Stimulated activated CD4-positive, alpha-beta T cell treated with anti-CD3 and anti-CD28 coated beads, Interleukin-15, amount 100 ng/mL, for 24 hours (primary cell): ENCODE measurements at places on chromosomes 7 and 10.

DNA sequence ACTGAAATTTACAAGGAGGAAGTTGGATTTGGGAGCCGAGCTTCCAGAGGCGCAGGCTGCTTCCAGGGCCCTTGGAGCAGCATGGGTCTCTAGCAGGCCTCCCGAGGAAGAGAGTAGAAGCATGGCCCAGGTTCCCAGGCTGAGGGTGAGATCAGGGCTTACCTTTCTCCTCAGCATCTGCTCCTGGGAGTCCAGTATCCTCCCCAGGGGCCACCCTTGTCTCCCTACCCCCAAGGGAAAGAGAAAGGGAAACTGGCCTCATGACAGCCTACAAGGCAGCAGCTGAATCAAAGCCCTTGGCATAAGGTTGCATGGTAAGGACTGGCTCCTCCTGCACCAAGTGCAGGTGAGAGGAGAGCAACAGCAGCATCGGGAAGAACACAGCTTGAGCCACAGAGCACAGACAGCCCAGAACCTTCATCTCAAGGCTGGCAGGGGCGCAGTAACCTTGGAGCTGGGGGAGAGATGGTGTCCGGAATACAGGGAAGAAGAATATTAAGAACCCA, 114.5 kb downstream of the MARCHF5 start:
- DNase-seq: no peak

DNA sequence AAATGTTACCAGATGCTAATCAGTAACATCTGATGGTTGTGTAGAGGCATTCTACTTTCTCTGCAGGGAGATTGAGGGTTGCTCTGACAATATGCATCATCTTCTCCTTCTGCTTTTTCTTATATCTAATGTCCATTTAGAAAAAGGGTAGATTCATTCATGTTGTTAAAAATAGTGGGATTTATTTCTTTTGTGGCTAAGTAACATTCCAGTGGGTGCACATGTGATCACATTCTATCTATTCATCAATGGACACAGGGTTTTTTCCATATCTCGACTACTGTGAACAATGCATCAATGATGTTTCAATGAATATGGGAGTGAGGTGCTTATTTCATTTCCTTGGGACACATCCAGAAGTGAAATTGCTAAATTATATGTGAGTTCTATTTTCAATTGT, 103.9 kb downstream of the CRPPA start:
- no peak for DNase-seq

DNA sequence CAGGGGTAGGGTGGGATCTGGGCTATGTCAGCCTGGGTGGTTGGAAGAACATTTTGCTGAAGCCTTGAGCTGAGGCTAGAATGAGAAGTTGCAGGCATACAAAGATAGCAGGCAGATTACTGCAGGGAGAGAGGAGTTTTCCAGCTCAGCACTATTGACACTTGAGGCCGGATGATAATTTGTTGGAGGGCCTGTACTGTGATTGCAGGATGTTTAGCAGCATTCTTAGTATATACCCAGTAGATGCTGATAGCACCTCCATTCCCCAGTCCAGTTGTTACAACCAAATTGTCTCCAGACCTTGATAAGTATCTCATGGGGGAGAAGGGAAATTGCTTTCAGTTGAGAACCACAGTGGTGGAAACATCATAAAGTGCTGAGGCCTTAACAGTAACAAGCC, 158.6 kb upstream of the CHRM2 start:
- no peak for DNase-seq

- no peak for DNase-seq
Measured at GRCh38 chr10:116873134-116873533, 23.8 kb downstream of the ENO4 start.

DNA sequence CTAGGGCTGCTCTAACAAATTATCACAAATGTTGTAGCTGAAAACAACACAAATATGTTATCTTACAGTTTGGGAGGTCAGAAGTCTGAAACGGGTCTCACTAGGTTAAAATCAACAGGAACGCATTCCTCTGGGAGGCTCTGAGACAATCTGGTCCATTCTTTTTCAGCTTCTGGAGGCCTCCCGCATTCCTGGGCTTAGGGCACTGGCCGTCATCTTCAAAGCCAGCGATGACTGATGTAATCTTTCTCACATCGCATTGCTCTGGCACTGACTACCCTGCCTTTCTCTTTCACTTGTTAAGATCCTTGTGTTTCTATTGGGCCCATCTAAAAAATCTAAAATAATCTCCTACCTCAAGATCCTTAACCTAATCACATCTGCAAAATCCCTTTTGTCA, 1071.5 kb upstream of the C7orf33 start:
- no peak for DNase-seq

GRCh38 chr10:132536241-132536876, 1.2 kb upstream of the INPP5A start:
- no peak for DNase-seq

GRCh38 chr7:145520284-145520683, 596.3 kb upstream of the CNTNAP2 start:
- DNase-seq: no peak

DNA sequence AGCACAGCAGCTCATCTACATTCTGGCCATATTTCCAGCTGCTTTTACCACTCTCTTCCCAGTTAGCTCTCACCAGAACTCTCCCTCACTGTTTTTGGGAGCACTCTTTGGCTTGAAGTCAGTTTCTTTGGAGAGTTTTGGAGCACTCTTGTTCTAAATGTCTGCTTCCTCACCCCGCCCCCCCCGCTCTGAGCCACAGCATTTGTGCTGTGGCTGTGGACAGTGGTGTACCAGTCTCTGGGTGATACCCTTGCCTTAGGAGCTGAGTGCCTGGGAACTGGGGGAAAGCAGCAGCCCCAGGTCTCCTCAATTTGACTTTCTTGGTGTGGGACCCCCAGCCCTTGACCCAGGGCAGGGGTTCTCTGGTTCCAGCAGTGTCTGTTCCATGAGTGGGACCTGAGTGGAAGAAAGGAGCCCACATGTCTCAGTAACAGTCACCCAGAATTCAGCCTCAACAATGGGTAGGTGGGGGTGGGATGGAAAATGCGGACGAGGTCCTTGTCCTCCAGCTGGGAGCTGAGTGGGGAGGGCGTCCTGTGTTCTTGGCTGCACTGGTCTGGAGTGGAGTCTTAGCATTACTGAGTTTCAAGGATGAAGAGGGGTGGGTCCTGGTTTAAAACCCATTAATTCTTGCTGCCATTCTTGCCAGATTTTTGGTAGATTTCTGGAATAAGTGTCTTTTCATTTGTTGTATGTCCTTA, 18.0 kb downstream of the RBM33 start:
- no peak for DNase-seq

DNA sequence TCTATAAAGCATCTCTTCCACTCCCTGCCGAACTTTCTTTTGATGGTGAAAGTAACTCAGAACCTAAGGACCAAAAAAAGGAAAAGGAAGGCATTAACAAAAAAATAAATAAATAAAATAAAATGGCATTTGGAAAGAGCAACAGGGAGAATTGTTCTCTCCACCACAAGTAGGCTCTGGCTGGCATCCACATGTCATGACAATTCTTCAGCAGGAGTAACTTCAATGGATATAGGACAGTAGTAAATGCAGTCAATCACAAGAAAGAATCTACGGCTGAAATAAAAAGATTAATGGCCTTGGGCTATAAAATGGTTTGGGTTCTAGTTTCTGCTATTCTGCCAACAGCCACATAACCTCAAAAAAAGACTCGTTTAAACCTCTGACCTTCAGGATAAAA, 23.9 kb downstream of the NCAPG2 start:
- no peak for DNase-seq

GRCh38 chr7:110502888-110503465, 588.0 kb upstream of the LRRN3 start:
- no peak for DNase-seq

DNA sequence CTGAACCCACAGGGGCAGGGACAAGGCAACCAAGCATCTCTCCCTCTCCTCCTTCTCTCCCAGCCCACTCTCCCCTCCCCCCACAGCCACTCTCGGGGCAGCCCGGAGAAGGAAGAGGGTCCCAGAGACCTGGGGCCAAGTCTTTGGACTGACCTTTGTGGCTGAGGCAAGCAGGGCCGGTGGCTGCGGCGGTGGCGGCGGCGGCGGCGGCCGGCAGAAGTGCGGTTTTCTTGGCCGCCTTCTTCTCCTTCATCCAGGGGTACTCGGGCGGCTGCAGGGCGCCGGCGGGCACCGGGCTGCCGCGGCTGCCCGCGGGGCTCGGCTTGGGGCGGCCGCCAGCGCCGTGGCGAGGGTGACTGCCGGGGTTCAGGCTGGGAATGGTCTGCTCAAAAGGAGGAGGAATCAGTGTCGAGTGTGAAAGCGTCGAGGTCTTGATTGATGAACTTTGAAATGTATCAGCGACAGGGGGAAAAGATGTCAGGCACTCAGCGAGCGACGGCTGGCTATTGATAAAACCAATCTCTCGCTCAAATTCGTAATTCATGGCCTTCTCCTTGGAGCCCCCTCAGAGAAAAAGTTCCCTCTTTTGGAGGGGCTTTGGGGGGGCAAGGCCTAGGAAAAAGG, 414 bp downstream of the HOXA2 start:
- no peak for DNase-seq

DNA sequence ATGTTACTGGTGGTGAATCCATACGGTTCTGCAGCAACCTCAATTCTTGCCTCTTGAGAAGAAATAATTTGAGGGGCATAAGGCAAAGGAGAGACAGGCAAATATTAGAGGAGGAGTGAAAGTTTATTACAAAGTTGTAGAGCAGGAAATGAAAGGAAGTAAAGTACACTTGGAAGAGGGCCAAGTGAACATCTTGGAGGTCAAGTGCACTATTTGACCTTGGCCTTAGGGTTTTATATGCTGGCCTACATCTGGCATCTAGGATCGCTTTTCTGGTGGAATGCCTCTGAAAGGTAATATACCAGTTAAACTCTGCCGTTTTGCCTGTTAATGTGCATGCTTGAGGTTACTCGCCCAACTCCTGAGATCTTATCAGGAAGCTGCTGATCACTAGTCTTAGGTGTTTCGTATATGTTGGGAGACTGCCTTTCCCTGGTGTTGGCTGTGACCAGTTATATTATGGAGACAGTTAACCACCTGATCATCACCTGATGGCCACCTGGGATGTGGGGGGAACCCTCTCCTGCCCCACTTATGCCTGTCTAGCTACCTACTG, 66.1 kb upstream of the CYP2C18 start:
- DNase-seq: no peak

DNA sequence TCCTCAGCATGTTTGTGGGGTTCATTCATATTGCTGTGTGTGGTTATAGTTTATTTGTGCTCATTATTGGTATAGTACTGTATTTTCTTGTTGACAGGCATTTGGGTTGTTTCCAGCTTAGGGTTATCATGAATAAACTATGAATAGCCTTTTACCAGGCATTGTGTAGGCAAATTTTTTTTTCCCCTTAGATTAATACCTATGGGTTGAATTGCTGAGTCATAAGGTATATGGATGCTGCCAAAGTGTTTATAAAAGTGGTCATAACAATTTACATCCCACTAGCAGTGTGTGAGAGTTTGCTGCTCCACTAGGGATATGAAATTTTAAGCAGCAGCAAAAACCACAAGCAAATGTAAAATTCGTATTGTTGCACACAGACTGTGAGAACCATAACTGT, 175.0 kb downstream of the PLPP4 start:
- no peak for DNase-seq

GRCh38 chr10:43225004-43225786, 41.7 kb downstream of the RASGEF1A start:
- no peak for DNase-seq
